ENCODE measurements at places on chromosomes 12 and 14.
A peak's percentile ranks its signal among the peaks of the same experiment; 100 is the strongest.

DNA sequence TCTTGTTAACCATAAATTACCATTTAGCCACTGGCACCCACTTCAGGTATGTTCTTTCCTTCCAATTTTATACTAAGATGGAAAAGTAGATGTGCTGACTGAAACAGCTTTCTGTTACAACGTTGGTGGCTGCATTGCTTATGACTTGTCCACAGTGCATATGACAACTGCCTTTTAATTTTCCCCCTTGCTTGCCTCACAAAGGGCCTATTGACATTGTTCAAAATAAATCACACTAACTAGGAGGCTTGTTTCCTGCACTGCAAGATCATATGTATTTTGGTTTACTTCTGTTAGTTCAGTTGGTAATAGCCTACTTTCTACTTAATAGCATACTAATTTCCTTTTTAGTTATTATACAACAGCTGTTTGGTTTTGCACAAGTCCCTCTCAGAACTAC is 55.4 kb downstream of the SCAF11 start:
- DNase-seq, result no peak

GRCh38 chr12:47709237-47709636 is 3.4 kb upstream of the RPAP3 start:
- no peak for DNase-seq

DNA sequence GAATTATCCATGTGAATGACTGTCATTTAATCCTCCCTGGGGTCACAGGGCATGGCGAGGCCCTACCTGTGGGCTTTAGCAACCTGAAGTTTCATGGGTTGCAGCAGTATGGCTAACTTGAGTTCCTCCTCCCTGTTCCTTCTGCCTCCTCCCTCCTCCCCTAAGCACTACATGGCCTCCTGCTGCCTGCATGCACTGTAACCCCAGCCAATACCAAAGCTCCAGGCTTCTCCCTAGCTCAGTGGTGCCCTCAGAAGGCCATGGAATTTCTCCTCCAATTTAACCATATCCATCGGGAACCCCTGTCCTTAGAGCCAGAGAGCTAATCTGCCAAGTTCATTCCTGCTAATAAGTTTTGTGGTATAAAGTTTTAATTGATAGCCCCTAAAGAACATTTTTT is 95.1 kb downstream of the NT5DC3 start:
- no peak for DNase-seq

GRCh38 chr12:107400686-107401447 is 284.7 kb upstream of the PWP1 start:
- no peak for DNase-seq

- DNase-seq, result no peak
Observed at GRCh38 chr14:98573082-98573481, 698.9 kb downstream of the BCL11B start.

DNA sequence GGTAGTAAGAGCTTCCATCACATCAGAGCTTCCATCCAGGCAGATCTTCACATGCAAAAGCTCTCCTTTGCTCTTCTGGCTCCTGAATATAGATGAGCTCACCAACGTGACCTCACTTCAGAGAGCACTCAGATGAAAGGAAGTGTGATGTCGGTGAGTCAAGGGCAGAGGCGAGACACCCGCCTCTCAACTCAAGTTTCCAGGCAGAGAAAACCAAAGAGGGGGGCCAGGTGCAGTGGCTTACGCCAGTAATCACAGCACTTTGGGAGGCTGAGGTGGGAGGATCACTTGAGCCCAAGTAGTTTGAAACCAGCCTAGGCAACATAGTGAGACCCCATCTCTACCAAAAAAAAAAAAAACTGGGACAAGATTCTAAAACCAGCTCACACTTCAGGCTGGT is 126.9 kb downstream of the DUSP6 start:
- DNase-seq, result peak; percentile 81

- no peak for DNase-seq
Observed at GRCh38 chr14:75984674-75985073, 889 bp upstream of the IFT43 start.

DNA sequence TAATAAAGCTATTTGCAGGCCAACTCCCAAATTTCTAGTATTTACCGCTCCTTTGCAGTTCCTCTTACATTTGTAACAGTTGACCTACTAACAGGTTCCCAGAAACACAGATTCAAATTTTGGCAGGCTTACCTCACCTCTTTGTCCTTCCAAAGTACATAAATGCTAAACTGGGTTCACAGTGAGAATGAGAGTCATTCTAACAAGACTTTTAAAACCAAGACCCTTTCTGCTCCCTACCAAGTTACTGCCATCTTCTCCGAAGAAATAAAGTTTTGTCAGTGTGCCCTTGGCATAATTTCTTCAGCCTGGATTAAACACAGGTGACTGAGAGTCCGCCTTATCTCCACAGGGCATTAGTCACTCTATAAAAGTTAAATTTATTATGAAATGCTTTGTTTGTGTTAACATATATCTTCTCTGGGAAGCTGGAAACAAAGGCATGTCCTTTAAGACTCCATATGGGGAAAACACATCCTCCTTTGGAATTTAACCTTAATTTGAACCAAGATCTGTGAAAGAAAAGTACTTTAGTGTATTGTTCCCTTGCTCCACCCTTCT is 28.2 kb downstream of the FOXA1 start:
- no peak for DNase-seq

DNA sequence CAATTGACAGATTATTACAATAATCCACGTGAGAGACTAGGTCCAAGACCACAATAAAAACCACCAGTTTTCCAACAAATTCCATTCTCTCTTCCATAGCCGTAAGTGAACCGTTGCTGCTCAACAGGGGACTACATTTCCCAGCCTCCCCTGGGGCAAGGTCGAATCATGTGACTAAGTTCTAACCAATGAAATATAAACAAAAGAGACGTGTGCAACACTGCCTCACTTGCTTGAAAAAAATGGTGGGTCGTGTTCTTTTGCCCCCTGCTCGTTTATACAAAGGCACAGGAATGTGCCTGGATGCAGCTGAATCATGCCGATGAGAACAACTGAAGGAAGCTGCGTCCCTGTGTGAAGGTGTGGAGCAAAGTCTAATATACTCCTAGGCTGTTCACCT is 51.1 kb downstream of the HSPB8 start:
- no peak for DNase-seq

- DNase-seq, result no peak
Observed at GRCh38 chr12:96047229-96048211, 12.1 kb upstream of the LTA4H start.

DNA sequence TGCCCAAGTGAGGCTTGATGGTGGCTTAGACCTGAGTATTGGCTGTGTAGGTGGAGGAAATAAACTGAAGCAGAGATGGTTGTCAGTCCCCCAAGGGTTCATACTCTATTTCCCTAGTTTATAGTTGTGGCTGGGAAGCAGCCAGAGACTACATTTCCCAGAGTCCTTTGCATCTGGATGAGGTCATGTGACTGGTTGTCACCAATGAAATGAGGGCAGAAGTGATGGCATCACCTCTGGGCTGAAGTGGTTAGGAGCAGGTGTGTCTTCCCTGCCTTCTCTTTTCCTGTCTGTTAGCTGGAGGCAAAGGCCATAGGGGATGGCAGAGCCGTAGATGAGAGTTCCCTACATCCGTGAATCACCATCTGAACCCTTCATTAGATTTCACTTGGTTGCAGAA is 16.3 kb upstream of the NOS1 start:
- DNase-seq, result no peak

- no peak for DNase-seq
Observed at GRCh38 chr14:71060825-71061455, 153.7 kb downstream of the PCNX1 start.

DNA sequence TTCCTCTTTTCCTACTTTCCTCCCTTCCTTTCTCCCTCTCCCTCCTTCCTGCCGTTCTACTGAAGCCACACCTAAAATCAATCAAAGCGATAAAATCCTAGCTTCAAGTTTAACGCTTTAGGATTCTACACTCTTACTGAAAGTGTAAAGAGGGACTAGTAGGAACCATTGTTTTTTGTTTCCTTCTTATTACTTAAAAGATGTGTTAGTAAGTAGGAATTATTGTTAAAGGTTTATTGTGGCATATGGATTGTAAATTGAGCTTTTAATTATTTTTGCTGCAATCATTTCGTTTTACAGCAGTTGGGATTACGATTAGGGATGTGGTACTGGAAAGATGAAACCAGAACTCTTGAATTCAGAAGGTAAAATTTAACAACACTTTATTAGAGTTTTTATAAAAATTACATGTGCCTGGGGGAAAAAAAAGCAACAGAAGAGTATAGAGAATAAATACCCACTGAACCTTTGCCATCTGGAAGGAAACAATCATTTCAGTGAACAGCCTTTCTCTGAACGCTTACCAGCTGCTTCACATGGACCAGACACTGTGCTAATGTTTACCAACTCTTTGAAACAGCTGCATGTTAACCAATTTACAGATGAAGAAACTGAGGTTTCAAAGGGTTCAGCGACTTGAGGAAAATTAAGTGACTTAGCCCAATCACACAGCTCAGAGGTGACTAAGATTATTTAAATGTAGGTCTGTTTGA is 1.0 kb downstream of the PPP1R36 start:
- no peak for DNase-seq

DNA sequence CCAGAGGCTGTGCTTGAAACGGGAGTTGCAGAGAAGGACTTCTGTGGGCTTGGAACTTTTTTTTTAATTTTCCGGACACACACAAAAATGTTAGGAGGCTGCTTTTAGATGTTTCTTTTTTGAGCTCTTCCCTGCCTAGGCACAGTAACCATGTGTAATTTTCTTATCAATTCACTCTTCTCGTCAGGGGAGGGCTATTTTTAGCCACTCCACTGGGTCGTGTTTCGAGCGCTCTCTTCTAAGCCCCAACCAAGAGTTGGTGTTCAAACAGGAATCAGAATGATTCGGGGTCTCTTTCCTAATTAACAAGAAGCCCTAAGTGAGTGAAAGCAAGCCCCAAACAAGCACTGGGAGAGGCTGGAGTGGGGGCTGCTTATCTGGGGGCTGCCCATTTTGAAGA is 162.6 kb downstream of the CHST11 start:
- no peak for DNase-seq

DNA sequence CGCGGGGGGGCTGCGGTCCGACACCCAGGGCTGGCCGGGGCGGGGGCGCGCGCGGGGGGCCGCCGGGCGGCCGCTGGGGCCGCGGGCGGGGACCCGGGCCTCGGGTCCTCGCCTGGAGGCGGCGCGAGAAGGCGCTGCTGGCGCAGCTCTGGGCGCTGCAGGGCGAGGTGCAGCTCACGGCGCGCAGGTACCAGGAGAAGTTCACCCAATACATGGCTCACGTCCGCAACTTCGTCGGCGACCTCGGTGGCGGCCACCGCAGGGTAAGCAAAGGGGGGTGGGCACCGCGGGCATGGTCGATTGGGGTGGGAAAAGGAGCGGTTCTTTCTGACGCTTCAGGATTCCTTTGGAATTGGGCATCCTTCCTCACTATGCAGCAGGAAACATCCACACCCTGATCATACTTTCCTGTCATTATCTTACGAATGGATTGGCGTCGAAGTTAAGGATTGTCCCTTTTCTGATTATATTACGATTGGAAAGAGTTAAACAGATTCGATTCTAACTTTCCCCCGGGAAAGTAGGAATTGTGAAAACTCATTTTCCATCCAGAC is 798 bp downstream of the PDZRN4 start:
- DNase-seq, result no peak

DNA sequence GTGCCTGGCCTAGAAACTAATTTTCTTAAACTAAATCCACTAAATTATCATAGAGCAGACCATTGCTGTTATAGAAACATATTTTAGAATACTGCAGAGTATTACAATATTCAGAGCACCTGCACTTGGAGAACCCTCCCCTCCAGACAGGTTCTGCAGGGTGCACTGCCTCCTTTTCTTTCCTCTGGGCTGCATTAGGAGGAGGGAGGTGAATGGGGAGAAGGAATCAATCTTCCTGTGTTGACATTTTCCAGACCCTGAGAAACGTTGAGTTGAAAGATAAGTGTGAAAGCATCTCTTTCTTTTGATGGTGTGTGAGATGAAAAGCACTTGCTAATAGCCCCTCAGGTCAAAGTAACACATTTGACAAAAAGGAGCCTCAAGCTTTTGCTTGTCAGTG is 7.3 kb downstream of the SYNE2 start:
- DNase-seq, result no peak

DNA sequence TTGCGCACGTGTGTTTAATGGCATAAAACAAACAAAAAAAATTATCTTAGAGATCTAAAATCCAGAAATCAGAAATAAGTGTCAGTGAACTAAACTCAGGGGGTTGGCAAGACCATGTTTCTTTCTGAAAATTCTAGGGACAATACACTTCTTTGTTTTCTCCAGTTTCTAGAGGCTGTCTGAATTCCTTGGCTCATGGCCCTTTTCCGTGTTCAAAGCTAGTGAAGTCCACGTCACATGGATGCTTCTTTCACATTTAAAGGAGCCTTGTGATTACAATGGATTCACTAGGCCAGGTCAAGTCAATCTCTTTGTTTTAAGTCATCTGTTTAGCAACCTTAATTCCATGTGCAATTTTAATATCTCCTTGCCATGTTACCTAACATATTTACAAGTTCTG is 22.4 kb downstream of the SLCO1B3 start:
- no peak for DNase-seq

- DNase-seq, result no peak
Observed at GRCh38 chr12:29159661-29160060, 10.6 kb downstream of the FAR2 start.

- peak; percentile 36 for DNase-seq
Observed at GRCh38 chr14:102949062-102949800, 26.8 kb downstream of the AMN start.

DNA sequence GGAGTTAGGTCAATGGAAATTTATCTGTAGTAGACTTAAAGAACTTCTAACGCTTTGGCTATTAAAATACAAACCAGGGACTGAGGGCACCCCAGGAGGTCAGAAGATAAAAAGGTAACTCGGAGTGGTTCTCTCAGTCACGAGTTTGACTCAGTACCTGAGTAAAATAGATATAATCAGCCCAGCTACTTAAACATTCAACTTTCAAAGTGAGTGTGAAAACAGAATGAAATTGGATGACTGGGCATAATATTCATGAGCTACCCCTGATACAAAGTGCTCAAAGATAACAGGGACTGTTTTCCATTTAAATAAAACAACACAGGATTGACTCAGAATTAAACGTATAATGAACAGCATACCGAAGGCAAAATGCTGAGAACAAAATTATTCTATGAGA is 75.0 kb downstream of the FOXN3 start:
- no peak for DNase-seq

DNA sequence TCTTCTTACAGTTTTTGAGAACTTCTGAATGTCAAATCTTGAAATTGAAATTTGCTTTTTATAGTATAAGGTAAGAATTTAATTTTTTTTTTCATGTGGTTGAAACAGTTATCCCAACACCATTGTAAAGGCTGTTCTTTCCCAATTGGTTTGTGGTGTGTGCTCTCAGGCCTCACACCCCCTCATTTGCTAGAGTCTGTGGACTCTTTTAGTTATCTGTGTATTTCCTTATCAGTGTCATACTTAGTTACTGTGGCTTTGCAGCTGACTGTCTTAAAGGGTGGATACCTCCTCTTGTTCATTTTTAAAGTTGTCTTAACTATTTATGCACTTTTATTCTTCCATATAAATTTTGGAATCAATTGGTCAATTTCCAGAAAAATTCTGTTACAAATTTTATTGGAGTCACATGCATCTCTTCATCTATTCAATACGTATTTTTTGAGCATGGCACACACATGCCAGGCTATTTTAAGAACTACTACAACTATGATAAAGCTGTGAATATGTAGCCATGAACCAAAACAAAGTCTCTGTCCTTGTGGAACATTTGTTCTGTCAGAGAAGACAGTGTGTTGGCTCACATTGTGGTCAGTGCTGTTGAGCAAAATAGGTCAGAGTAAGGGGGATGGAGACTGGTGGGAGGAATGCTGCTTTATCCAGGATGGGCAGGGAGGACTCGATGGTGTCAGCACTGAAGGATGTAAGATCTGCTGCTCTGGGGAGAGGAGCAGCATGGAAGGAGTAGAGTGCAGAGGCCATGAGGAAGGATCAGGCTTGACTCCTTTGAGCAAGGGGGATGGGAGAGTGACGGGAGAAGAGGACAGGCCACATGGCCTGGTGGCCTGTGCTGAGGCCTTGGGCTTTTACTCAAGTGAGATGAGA is 24.1 kb downstream of the FGF23 start:
- no peak for DNase-seq

All from activated CD4-positive, alpha-beta T cell treated with anti-CD3 and anti-CD28 coated beads, Interleukin-2, amount 50 U/mL, for 48 hours (primary cell).